Naive thymus-derived CD4-positive, alpha-beta T cell (primary cell): ENCODE measurements at places on chromosomes 5 and 9. TPM values are rescaled to one million over a fixed set of nuclear protein-coding genes. Genes with fewer than 3 reads are reported as not detected.

The IL13 gene
- 0.51 TPM for total RNA-seq

The PCDHA5 gene
- total RNA-seq: not detected in 2 replicates

DNA sequence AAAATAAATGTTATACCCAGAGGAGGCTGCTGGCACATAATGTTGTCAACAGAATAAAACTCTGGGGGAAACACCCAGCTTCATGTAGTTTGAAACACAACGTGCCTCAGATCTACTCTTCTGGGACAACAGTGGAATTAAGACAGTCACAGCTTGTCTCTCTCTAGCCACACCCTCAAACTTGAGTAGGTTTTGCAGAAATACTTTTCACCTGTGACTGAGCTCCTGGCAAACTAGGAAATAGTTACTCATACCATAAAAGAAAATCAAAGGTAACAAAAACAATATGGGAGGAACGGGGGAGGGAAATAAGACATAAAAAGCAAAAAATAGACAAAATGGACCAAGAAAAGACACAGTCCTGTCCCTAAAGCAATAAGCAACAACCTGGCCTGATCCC, 14.4 kb downstream of the ELAVL2 start:
- H3K27ac ChIP-seq: no peak overlapping the region
- no peaks in the 10 kb centered on the region for H3K4me1 ChIP-seq
- no peak overlapping the region for H3K4me3 ChIP-seq
- no peaks in the 10 kb centered on the region for H3K36me3 ChIP-seq

DNA sequence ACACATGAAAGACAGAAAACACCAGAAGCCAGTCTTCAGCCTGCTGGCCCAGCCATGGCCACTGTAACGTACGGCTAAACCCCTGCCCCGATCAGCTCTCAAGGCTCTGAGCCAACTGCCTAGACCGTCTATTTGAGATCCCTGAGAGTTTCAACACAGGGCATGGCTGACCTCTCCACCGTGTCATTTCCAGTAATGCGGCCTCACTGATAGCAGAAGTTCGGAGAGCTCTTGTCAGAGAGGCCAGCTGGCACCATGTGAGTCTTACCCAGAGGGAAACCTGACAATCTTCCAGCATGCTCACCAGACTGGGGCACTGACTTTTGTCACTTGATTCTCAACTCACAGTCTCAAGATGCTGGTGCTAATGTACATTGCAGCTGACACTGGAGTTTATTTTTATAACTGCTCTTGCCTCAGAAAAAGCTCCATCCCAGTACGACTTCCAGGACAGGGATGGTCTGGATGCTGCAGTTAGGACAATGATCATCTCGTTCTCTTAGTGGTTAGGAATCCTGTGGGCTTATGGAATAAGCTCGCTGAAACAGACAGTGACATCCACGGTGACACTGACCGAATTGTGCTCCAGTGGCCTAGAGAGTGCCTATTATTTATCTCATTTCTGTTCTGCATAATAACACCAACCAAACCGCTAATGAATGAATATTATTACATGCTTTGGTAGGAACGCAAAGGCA, 372.7 kb downstream of the ICE1 start:
- no peak overlapping the region for H3K27ac ChIP-seq
- no peak for DNase-seq
- H3K4me3 ChIP-seq: no peak overlapping the region
- no peaks in the 10 kb centered on the region for H3K27me3 ChIP-seq
- H3K4me1 ChIP-seq: no peaks in the 10 kb centered on the region
- H3K36me3 ChIP-seq: no peaks in the 10 kb centered on the region
